ENCODE measurements at places on chromosomes 5 and 9. TPM values are rescaled to one million over a fixed set of nuclear protein-coding genes. Genes with fewer than 3 reads are reported as not detected.

The DDX41 gene
- total RNA-seq = 146 TPM

The GRIA1 gene
- total RNA-seq = 24.1 TPM

The TAF11L10 gene
- not detected for total RNA-seq

The MEGF10 gene
- total RNA-seq = not detected

The GOLM1 gene
- 11.3 TPM for total RNA-seq

The GABRB2 gene
- not detected for total RNA-seq

The ITGA1 gene
- total RNA-seq = 91.9 TPM

The SPTLC1 gene
- 153 TPM for total RNA-seq

The MPDZ gene
- total RNA-seq = 74.0 TPM

The ARL14EPL gene
- total RNA-seq = not detected

The NUP155 gene
- total RNA-seq = 40.9 TPM

The LEAP2 gene
- total RNA-seq = 3.4 TPM

The MEF2C gene
- 48.2 TPM for total RNA-seq

The APBA1 gene
- 6.5 TPM for total RNA-seq

The SPAAR gene
- total RNA-seq = 0.48 TPM

The MYORG gene
- total RNA-seq = 6.6 TPM

The SLC45A2 gene
- total RNA-seq = 0.58 TPM

The PDCD1LG2 gene
- 0.83 TPM for total RNA-seq

The PAEP gene
- not detected for total RNA-seq

The PRR16 gene
- 19.7 TPM for total RNA-seq

The KCNIP1 gene
- 1.3 TPM for total RNA-seq

The ARHGEF37 gene
- total RNA-seq = 8.2 TPM

The ELAVL2 gene
- 0.15 TPM for total RNA-seq

The TTC23L gene
- 2.0 TPM for total RNA-seq

The ZFP37 gene
- total RNA-seq = 7.7 TPM

The LCN2 gene
- total RNA-seq = 2.6 TPM

The CAMK2A gene
- total RNA-seq = 6.7 TPM

The FAM78A gene
- 15.9 TPM for total RNA-seq

The CATSPER3 gene
- total RNA-seq = 0.48 TPM

The CDH9 gene
- total RNA-seq = 0.35 TPM

The CDC20B gene
- not detected for total RNA-seq

The PCDHB3 gene
- 6.9 TPM for total RNA-seq

The RGMB gene
- total RNA-seq = 2.8 TPM

The RALGPS1 gene
- 8.5 TPM for total RNA-seq

The TMOD1 gene
- total RNA-seq = 22.3 TPM

The SFXN1 gene
- total RNA-seq = 54.2 TPM

The SNCAIP gene
- 44.1 TPM for total RNA-seq

The RNF183 gene
- 0.35 TPM for total RNA-seq

The SLC6A3 gene
- total RNA-seq = 0.15 TPM

The F2R gene
- total RNA-seq = 10.9 TPM

The BSPRY gene
- total RNA-seq = 1.9 TPM

The INSL6 gene
- not detected for total RNA-seq

The CTXN3 gene
- not detected for total RNA-seq

The PRRX2 gene
- 3.5 TPM for total RNA-seq

The OR2V2 gene
- not detected for total RNA-seq

The KCNT1 gene
- 0.52 TPM for total RNA-seq
